ENCODE measurements at places on chromosomes 11 and 22.

- no peak for DNase-seq
Observed at GRCh38 chr11:4385978-4386740, 7.3 kb downstream of the TRIM21 start.

GRCh38 chr11:65378928-65379638 is 3.4 kb downstream of the SLC25A45 start:
- no peak for DNase-seq

GRCh38 chr11:131760091-131761061 is 390.0 kb downstream of the NTM start:
- DNase-seq = no peak

DNA sequence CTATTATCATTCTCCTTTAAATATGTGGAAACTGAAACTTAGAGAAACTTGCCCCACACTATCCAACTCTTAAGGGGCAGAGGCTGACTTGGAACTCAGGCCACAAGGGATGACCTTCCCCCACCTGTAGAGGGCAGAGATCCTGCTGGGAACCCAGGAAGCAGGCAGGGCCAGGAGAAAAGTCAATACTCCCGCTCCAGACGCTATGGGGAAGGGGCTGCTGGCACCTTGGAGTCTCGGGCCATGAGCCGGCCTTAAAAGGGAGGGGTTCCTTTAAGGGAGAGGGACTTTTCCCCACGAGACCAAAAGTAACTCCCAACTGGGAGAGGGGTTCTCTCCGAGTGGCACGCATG is 620 bp upstream of the ANO5 start:
- DNase-seq = no peak

DNA sequence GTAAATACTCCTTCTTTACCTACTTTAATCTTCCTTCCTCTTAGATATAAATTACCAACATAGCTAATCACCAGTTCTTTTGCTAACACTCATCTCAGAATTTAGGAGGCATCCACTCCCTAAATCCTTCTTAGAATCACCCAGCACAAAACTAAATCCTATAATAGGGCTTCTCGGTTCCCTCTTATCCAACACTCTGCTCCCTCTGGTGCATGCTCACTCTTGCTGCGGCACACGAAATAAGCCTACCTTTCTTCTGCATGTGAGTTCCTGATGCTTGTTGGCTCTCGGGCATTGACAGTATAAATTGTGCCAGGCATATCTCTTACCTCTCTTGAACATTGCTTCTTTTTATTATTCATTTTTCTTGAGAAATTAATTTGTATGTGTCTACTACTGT is 61.0 kb downstream of the OR5AK2 start:
- DNase-seq = no peak

DNA sequence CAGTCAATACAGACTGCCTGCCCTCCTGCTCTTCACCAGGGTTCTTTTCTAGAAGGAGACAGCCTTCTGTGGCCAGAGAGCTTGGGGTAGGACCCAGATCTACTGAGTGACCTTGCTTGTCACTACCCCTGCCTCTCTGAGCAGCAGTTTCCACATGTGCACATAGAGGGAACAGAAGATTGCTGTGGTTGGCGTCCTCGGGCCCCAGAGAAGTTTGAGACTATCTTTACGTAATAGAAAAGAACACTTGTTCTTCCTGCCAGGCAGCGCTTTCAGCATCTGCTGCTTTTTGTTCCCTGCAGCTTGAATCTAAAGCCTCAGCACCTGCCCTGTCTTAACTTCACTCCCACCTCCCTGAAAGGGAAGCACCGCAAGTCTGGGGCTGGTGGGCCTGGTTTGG is 1.9 kb upstream of the FKBP2 start:
- no peak for DNase-seq

DNA sequence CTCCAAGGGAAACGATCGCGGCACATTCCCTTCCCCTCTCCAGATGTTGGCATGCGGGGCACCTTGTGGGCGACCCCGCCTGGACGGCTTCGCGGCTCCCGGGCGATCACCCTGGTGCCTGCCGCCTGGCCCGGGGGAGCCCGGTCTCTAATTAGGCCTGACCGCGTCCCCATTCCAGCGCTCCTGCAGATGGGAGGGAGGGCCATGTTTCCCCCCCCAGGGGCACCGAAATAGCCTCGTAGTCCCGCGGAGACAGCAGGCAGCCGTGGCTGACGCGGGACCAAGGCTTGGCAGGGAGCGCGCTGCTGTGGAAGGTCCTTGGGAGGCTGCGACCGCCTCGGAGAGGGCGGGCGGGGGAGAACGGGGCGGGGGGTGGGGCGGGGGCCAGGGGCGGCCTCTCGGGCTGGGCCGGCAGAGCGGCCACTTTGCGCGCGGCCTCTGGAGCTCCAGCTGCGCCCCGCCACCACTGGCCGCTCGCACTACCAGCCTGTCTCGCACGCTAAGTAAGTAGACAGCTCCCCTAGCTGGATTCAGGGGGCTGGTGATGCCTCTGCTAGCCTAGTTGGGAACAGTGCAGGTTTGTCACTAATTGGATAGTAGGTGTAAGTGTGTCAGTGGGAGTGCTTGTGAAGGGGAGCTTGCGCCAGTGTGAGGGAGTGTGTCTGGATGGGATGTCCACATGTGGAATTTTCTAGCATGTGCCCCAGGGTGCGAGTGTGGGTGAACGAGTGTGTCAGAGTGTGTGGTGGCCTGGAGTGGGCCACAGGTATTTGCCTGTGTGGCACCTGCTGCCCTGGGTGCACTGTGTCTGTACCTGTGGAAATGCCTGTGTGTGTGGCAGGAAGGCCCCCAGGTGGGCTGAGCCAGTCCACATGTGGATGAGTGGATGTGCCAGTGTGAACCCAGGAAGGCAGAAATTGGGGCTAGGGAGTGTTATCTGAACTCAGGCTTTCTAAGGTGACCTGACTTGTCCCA is at the start of gene INSC:
Gene INSC (plus strand): TSS at position 423 of the 975 bp plus-strand sequence. CDS start 34,252 bp downstream, outside the sequence.
- no peak for DNase-seq

DNA sequence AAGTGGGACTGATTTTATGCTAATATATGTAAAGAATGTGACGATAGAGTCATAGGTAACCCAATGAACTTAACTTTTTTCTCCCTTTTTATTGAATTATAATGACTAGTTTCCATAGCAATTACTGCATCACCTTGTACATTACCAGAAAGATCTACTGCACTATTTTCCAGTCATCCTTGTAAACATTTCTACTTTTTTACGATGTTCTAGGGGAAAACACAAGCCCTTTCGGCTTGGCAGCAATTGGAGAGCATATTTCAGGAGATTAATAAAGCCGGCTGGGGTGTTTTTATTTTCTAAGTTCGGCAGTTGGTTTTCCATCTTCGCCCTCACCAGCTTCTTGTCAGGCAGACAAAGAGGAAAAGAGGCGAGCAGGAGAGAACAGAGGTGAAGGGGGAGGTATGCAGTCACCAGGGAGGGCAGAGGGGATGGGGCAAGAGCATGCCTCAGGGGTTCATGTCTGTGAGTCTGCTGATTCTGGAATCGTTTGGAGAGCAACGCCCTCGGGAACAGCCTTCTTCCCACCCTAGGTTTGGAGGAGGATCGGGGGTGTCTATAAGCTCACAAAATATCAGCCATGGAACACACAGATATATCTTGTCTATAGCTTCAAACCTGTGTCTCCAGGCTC is 476.4 kb downstream of the MIAT start:
- DNase-seq = no peak

GRCh38 chr11:62694455-62695167 is 5.3 kb upstream of the LRRN4CL start:
- DNase-seq = peak; percentile 64

GRCh38 chr11:76626921-76627401 is 43.6 kb downstream of the LRRC32 start:
- DNase-seq = no peak

- no peak for DNase-seq
Observed at GRCh38 chr11:17391493-17392355, 3.3 kb upstream of the KCNJ11 start.

DNA sequence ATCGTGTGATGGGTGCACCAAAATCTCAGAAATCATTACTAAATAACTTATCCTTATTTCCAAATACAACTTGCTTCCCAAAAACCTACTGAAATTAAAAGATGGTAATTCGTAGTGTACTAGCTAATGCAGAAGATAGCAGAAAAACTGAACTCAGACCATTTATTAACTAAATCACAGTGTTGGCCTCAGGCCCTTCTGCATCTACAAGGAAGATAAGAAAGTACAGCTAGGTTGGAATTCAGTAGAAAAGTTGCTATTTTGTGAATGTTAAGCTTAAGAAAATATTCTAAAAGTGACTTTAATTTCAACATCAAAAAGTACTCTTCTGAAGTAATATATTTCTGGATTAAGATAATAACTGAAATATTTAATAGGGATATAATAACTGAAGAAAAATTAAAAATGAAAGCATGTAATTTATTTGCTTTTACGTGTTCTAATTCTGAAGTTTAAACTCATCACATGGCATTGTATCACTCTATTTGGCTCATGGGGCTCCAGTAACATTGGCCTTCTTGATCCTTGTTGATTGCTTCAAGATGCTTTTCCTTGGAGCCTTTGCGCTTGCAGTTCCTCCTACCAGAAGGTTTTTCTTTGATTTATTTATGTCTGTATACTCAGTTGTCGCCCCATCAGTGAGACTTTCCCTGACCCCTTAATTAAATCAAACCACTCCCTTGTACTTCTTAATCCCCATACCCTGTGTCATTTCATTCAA is 847.9 kb upstream of the ANO3 start:
- DNase-seq = no peak

GRCh38 chr11:119319700-119320239 is 2.8 kb upstream of the MCAM start:
- no peak for DNase-seq

DNA sequence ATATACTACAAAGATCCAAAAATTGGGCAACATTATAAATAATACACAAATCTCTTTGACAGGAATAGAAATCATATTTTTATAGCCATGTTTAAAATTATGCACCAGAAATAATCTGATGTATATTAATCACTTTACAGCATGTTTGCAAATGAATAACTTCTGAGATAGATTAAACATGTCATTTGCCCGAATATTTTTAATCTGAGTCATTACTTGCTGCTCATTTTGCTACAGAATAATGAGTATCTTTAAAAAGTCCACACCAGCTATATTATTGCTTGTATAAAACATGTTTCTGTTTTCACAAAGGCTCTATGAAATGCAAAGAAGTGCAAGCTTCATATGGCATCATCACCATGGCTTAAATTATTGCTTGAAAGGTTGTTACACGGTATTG is 336.8 kb downstream of the GUCY1A2 start:
- DNase-seq = no peak

DNA sequence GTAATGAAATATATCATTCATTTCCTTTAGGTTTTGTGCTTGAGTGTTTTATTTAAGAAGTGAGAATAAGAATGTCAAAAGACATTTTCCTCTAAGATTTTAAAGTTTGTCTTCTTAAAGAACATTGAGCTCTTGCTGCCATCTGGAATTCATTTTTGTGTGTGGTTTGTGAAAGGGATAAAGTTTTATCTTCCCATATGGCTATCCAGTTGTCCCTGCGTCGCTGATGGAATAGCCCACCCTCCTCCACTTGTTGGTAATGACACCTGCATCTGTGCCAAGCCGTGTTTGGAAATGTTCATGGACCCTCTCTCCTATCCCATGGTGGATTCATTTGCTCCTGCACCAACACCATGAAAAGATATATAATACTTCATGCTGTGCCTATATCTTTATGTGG is 901.5 kb downstream of the BRD1 start:
- no peak for DNase-seq

DNA sequence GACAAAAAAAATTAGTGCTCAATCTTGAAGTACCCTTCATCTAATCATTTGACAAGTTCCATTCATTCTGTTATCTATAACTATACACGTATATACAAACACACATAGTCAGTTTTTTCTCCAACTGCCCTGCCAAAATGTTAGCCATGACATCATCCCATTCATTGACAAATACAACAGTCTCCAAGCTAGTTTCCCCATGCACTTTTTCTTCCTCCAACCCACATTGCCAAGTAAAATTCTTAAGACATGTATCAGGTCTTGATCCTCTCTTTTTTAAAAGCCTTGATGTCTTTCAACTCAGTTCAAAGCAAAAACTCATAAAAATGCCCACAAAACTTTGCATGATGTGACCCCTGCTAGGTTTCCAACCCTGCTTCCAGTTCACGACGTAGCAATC is 58.1 kb downstream of the DDI1 start:
- no peak for DNase-seq

GRCh38 chr11:132030896-132031295 is 660.5 kb downstream of the NTM start:
- no peak for DNase-seq

DNA sequence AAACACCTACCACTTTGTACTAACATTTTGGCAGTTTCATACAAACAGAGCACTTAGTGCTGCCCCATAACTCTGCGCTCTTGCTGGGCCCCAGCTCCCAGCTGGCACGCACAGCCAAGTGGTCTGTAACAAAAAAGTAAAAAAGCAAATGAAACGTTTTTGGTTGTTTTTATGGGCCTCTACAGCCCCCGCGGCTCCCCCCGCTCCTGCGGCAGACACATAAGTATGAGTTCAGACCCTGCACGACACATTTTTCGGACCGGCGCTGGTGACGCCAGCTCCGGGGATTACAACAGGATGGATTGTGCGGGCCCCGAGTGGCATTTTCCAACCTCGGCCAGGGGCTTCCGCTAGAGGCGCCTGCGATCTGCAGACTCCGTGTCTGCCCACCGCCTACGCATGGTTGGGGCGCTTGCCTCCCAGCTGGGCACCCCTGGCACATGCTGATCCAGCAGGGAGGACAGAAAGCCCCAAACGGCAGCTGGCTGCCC is 418.2 kb downstream of the SOX6 start:
- no peak for DNase-seq

DNA sequence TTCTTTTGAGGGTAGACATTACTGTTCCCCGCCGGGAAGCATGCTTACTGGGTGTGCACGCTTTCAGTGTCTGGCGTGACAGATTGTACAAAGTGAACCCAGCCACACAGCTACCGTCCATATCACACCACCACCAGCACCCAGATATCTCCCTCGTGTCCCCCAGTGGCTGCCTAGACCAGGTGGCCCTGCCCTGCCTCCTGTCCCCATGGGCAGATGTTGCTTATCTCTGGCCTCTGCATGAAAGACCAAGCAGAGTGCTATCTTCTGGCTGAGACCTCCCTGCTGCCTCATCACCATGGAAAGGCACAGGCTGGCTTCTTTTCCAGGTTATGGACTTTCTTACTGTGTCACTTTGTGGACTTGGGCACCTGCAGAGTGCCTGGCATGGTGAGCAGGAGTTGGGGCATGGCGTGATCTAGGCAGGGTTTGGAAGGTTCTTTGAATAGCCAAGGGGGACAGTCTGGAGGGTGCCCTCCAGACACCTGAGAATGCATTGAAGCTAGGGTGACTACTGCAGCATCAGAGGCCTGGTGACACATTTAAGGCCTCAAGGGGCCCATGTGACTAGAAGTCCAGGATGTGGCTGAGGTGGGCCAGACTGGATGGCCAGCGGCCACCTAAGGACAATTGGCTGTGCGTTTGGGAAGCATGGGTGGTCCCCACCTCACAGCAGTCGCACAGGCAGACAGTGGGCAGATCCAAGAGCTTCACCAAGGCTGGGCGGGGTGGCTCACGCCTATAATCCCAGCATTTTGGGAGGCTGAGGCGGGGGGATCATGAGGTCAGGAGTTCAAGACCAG is 4.7 kb downstream of the TANGO2 start:
- no peak for DNase-seq

GRCh38 chr22:50177537-50178470 is 7.3 kb downstream of the PANX2 start:
- no peak for DNase-seq
